ENCODE measurements at places on chromosomes 7 and 10.

- no peak for DNase-seq
These were observed 122.6 kb downstream of the LRRC4 start for GRCh38 chr7:127908430-127909258.

- no peak for DNase-seq
These were observed 54.6 kb downstream of the CPVL start for GRCh38 chr7:29091715-29092114.

DNA sequence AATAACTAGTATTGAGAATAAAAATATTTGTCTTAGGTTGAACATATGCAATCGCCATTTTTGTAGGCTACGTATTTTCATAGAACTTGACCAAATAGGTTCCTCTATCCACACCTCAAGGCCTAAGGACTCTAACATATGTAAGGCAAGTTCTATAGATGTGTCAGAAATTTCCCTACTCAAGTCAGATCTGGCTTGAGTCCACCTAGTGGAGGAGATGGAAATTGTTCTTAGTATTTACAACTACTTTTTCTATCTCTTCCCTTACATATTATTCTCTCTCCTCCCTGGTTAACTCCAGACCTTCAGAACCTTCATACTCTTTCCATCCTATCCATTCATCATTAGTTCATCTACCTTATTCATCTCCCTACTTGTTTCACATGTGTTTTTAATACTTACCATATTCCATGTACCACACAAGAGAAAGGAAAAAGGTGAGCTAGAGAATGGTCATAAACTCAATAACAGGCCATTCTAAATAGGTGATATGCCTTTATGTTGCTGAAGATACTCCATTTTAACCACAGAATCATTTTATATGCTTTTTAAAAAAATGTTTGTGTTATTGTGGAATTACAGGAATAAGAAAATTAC, 174.5 kb upstream of the HDAC9 start:
- DNase-seq: no peak

DNA sequence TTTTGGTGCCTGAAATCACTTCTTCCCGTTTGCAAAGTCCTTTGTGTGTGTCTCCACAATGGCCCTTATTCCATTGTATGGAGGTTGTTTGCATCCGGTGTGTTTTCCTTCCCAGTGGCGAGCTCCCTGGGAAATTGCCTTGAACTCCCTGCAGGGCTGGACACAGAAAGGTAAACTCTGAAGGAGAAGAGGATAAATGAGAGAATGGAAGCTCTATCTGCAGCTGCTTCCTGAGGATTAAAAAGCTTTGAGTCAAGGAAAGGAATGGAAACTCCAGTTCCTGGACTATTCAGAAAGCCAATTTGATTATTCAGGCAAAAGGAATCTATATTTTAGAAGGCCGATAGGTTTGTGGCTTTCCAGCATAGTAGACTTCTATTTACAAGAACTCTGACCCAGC, 4.4 kb upstream of the GRK5 start:
- DNase-seq: no peak

DNA sequence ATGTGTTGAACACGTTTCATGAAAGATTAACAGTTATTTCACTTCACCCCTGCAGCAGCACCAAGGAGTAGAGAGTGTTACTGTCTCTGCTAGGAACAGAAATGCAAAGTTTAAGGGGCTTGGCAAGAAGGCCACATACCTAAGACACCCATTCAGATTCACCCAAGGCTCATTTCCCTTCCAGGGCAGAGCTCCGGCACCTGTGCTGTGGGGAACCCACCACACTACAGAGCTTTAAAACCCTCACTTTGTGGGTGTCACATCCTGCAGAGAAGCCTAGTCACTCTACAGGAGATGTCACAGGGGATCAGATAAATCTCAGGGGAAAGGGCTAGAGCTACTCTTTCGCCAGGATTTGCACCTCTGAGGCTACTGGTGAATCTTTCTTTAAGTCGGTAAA, 176.1 kb upstream of the KLF6 start:
- no peak for DNase-seq
